ENCODE measurements at places on chromosomes 4 and X.

GRCh38 chrX:116417968-116418367 is 18.4 kb upstream of the SLC6A14 start:
- DNase-seq = peak; percentile 4

- DNase-seq = no peak
These were observed 104.5 kb downstream of the DRD5 start for GRCh38 chr4:9885958-9886357.

GRCh38 chrX:46580613-46581012 is 7.0 kb downstream of the CHST7 start:
- DNase-seq = no peak

- no peak for DNase-seq
These were observed 31.6 kb downstream of the UGDH start for GRCh38 chr4:39495446-39496213.

- no peak for DNase-seq
These were observed 87.0 kb downstream of the FAM193A start for GRCh38 chr4:2623442-2623841.

- DNase-seq = no peak
These were observed 252.9 kb upstream of the KLF3 start for GRCh38 chr4:38411092-38411491.

DNA sequence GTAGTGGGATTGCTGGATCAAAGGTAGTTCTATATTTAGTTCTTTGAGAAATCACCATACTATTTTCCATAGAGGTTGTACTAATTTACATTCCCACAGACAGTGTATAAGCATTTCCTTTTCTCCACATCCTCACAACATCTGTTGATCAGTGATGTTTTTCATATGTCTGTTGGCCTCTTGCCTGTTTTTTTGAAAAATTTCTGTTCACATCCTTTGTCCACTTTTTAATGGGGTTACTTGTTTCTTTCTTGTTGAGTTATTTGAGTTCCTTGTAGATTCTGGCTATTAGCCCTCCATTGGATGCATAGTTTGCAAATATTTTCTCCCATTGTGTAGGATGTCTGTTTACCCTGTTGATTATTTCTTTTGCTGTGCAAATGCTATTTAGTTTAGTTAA is 72.6 kb downstream of the STOX2 start:
- no peak for DNase-seq

- no peak for DNase-seq
These were observed 33.7 kb upstream of the PTPN13 start for GRCh38 chr4:86560447-86560846.

Measured in choroid plexus epithelial cell (primary cell).